ENCODE measurements at places on chromosomes 5 and 9.

- DNase-seq: no peak
Measured at GRCh38 chr5:61277190-61277589, 54.9 kb upstream of the ZSWIM6 start.

GRCh38 chr5:88390481-88390880 is 121.8 kb upstream of the TMEM161B start:
- DNase-seq: no peak

- DNase-seq: no peak
Measured at GRCh38 chr5:58048954-58049353, 410.9 kb downstream of the PLK2 start.

GRCh38 chr5:133992429-133993155 is 12.2 kb downstream of the VDAC1 start:
- no peak for DNase-seq

- DNase-seq: no peak
Measured at GRCh38 chr9:75448281-75448680, 360.0 kb downstream of the OSTF1 start.

DNA sequence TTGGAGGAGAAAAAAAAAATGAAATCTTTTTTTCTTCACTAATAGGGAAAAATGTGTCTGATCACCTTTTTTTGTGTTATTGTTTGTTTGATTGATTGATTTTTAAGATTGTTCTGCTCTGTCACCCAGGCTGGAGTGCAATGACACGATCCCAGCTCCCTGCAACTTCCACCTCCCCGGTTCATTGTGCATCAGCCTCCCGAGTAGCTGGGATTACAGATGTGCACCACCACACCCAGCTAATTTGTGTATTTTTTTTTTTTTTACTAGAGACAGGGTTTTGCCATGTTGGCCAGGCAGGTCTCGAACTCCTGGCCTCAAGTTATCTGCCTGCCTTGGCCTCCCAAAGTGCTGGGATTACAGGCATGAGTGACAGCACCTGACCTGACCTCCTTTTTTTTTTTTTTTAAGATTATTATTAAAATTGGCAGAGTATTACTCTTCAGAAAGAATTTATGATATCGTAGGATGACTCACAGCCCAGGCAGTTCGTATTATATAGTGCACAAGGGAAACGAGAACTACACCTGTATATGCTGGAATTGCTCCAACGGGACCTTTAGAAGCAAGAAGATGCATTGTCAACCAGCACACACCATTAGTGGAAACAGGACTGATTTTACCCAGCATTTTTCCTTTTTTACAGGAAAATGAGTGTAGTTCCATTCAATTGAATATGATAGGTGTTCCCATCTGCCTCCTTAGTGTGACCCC is 27.7 kb downstream of the FUBP3 start:
- DNase-seq: no peak

DNA sequence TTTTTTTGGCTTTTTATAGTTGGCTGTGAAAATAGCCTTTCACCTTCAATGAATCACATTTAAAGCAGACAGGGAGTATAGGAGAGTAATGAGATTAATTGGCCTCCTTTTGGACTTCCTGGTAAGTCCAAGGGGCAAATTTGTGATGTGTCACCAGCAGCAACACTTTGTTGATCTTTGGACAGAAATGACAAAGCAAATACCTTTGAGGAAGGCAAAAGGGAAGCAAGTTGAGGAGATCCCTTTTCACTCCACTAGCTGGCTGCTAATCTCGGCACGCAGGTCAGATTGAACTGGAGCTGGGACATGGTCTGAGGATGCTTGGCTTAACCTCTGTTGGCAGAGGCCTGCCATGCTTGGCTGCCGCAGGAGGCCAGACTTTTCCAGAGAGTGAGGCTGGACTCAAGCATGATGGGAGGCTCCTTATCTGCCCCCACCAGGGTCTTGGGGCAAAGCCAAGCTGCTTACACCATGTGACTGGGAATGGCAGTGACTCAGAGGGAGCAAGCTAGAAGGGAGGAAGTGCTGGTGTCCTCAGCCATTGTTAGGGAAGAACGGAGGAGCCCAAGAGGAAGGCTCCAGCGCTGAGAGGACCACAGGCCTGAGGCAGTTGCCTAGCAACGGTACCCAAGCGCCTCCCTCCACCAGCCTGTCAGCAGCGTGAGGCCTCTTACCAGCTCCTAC is 174.5 kb upstream of the MAP1B start:
- DNase-seq: no peak

DNA sequence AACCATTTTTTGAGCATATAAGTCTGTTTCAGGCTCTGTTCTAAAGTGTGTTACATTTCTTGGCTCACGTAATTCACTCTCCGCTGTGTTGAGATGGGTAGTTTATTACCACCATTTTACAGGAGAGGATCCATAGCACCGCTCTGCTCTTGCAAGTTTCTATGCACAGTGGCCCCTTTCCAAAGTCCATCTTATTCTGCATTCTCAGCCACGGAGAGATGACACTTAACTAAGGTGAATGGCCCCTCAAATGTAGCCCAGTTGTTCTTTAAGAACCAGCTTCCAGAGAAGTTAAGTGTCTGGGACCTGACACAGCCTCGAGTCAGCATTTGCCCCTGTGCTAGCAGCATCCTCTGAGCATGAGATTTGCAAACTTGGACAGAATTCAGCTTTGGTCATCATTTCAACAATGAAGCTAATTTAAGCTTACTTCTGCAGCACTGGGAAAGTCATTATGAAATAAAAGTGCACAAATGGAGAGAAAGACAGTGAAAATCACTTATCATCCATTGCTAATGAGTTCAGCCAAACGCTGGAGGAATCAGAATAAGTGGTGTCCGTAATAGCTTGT is 61.9 kb downstream of the FAM78A start:
- DNase-seq: no peak

DNA sequence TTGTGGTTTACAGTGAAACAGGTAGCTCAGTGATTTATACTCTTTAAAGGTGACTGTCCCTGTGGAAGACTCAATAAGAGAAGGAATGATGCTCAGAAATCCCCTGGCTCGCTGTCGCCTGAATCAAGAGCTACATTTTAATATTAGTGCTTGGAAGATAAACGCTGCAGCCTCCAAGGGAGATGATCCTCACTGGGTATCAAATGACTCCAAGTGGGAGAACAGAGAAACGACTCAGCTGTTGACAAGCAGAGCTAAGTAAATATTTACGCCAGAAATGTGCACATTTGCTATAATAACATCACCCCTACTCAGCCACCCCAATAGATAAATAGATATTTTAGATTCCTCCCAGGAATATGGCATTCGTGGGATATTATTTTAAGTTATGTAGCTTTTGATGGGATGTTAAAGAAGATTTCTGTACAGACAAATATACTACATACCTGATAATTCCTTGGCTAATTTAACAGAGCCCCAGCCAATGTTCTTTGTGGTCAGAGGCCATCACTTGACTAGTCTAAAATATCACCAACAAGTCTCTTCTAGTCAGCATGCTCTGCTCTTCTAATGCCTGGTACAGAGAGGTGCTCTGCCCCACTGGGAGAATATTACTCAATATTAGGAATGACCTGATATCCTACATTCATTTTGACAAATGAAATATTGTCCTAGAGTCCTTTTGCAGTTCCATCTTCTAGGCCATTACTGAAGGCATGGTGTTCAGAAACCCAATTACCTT is 18.3 kb upstream of the CCDC192 start:
- DNase-seq: no peak

- DNase-seq: no peak
Measured at GRCh38 chr5:142908659-142909058, 138.5 kb downstream of the ARHGAP26 start.

- DNase-seq: no peak
Measured at GRCh38 chr5:139147483-139148087, 50.6 kb downstream of the SIL1 start.

DNA sequence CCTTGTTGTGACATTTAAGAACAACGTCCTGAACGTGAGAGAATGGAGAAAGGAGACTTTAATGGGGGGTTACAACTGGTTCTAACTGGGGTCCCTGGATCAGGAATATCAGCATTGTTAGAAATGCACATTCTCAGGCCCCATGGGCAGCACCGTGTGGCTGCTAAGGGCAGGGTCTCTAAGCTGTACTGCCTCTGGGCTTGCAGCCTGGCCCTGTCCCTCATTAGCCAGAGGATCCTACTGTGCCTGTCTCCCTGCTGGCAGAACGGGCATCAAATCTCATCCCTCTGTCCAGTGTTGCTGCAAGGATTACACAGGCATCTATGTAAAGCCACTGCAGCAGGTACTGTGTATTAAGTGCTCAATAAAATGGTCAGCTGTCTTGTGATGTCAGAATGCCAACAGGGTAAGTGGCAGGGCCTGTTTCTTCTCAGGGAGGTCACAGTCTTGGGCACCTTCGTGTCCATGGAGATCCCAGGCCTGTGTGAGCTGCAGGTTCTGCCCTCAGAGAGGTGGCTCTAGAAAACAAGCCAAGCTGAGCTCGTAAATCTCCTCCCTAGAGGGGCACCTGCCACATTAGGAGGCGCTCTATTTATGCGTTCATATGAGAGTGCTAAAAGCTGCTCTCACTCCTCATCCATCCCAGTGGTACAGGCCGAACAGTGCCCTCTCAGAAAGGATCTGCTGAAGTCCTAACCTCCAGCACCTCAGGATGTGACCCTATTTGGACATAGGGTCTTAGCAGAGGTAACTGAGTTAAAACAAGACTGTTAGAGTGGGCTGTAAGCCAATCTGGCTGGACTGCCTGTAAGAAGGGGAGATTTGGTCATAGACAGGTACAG is 210.5 kb downstream of the GADD45G start:
- no peak for DNase-seq

DNA sequence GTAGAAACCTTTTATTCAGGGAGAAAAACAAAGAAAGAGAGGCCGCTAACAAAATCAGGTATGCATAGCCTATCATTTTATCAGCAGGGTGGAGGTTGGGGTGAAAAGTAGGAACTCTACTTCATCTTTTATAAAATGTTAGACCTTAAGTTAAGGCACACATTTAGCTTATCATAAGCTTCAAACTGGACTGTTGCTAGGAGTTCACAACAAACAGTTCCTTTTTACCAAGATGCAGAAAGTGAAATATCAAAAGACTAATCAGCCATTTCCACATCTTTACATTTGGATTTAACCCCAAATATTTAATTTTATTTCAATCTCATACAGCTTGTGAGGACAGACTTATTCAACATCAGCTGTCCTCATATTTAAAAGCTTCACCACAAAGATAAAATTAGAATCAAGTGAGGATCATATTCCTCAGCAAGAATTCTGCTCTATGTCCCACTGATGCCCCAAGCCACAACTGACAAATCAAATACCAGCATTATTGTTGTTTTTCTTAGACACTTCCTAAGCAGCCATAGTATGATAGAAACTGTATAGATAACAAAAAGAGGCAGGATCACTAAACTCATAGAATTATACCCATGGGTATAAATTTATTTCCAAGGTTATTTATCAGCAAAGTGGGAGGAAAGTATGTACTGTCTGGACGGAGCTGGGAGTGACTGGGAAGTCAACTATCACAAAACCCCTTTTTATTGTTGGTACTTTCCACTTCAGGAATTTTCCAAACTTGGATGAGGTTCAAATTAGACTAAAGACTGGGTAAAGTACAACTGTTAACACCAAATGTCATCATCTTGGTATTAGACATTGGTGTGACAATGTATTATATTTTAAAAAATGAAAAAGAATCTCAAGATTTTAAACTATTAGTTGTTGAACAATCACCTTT is 29.9 kb upstream of the MYOT start:
- DNase-seq: no peak

- no peak for DNase-seq
Measured at GRCh38 chr9:69745716-69746437, 13.9 kb downstream of the PTAR1 start.
